ENCODE measurements at places on chromosomes 13 and 19. TPM values are rescaled to one million over a fixed set of nuclear protein-coding genes. Genes with fewer than 3 reads are reported as not detected.

DNA sequence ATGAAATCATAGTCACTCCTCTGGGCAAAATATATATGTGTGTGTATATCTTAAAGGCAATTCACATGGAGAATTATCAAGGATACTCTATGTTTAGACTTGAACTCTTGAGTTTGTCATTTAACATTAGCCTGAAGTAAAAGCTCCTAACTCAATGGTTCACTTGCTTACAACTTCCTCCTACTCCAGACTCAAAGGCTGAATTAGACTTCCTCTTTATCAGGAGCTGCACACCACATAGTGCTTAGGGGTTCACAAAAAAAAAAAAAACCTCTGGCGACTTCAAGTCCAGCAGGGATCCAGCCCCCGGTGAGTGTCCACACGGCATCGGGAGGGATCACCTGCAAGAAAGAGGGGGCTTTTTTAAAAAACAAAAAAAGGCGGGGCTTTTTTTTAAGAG, 68.2 kb upstream of the LSM14A start:
- no peaks in the 10 kb centered on the region for H3K27me3 ChIP-seq
- no peaks in the 10 kb centered on the region for H3K36me3 ChIP-seq
- no peak overlapping the region for H3K27ac ChIP-seq
- no peak for DNase-seq

DNA sequence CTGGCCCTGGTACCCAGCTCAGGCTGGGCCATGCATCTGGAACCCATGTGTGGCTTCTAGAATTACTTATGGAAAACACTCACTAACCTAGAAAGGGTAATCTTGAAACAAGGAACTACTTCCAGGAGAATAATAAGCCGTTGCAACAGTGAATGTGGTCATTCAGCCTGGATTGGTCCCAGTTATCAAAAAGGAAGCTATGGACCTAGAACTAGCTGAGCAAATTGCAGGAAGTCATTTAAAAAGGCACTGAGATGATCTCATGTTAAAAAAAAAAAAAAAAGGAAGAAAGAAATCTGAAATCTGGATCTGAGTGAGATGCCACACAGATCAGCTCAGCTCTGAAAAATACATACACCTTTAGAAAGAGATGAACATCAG, 59.6 kb downstream of the DCT start:
- DNase-seq, result no peak
- no peaks in the 10 kb centered on the region for H3K27me3 ChIP-seq
- no peaks in the 10 kb centered on the region for H3K36me3 ChIP-seq
- H3K27ac ChIP-seq, result no peak overlapping the region
- H3K4me3 ChIP-seq, result no peak overlapping the region
- no peaks in the 10 kb centered on the region for H3K4me1 ChIP-seq

DNA sequence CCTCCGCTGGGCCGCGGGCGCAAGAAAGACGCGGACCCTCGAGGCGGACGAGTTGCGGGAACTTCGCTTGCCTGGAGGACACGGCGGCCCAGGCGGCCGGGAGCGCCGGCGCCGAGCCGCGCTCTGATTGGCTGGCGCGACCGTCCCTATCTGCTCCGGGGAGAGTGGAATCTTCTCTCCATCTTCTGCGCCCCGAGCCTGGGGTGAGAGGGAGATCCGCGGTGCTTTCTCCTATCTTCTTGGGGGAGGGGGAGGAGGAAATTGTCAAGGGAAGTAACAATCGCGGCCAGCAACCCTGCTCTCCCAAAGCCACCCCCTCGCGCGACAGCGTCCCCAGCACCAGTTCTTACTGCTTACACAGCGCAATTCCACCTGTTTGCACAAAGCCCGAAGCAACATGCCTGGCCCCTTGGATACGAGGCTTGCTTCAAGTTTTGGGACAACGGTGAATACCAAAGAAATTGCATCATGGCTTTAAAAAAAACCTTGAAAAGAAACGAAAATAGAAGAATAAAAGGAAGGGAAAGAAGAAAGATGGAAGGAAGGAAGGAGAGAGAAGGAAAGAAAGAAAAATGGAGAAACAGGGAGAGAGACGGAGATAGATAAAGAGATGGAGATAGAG, 4.8 kb downstream of the SOX21 start:
- no peak overlapping the region for H3K4me3 ChIP-seq
- no peaks in the 10 kb centered on the region for H3K36me3 ChIP-seq
- peaks cover 12% of the 10 kb centered on the region for H3K27me3 ChIP-seq
- no peaks in the 10 kb centered on the region for H3K4me1 ChIP-seq
- DNase-seq, result no peak
- H3K27ac ChIP-seq, result no peak overlapping the region

Gene HCN2
- 0.45 TPM for total RNA-seq

Data from GM12878 (cell line).